ENCODE measurements at places on chromosomes 5 and 9. TPM values are rescaled to one million over a fixed set of nuclear protein-coding genes. Genes with fewer than 3 reads are reported as not detected.

DNA sequence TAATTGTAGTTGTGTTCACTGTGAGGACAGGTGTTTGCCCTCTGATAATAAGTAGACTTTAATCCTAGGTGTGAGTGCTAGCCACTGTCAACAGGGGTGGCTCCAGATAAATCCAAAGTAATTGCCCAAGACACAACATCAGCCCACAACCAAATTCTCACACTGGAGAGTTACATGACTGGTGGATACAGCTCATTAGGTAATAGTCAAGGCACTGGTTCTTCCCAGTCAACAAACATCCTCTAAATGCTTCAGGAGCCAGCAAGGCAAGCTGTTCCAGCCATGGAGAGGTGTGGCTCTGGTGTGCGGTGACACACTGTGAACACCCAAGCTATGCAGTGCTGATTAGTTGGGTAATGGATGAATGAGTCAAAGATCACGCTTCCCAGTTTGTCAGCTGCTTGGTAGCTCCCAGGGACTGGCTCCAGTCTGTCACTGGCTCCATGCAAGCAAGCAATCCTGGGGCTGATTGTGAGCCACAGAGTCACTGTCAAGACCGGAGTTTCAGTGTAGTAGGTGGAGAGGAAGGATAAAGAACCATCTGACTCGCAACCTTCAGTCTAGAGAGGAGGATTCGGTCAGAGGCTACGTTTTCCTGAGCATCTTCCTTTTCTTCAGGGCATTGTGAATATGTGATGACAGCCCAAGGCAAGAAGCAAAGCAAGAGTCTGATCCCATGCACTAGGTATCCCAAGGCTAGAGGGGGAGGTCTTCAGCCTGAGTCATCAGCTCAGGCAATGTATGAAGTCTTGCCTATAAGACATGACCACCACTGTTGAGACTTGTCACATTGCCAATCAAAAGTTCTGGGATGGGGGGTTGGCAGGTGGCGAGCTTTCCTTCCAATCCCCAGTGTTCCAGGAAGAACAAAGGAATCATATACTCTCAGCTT lies 63.1 kb downstream of the UGCG start:
- no peak for DNase-seq

DNA sequence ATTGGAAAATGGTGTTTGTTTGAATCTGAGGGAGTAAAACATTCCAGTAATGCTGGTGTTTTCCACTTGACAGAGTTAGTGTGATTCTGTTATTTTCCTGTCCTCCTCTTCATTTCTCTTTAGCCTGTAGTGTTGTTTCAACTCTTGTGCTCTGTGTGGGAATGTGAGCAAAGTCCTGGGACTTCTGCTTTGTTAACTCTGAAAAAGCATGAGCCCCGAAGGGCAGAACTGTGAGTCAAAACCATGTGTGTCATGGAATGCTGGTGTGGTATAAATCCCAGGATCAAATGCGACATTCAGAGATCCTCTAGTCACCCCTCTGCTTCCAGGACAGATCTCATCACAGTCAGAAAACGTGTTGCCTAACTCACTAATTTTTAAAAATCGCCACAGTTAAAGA lies 8.9 kb downstream of the F2R start:
- DNase-seq, result no peak

Gene IFNB1
- not detected for total RNA-seq

DNA sequence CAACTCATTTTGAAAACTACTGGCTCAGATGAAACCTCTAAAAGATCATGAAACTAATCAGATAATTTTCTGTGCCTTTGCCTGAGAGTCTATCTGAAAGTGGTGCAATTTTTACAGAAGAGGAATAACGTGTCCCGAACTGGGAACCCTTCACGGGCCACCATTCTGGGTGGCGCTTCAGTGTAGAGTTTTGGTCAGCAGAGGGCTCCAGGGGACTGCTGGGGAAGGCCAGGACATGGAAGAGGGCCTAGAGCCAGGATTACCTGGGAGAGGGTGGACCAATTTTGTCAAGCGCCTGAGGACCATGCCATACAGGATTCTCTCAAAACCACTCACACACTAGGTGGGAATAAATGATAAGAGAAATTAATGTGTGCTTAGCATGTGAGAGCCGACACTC lies 49.7 kb upstream of the PLEKHG4B start:
- DNase-seq, result no peak

GRCh38 chr5:169631360-169631759 lies 5.7 kb upstream of the DOCK2 start:
- no peak for DNase-seq

Data from urinary bladder (tissue), 4 donors.